NT2/D1 (cell line): ENCODE measurements at places on chromosomes 1 and 21.

DNA sequence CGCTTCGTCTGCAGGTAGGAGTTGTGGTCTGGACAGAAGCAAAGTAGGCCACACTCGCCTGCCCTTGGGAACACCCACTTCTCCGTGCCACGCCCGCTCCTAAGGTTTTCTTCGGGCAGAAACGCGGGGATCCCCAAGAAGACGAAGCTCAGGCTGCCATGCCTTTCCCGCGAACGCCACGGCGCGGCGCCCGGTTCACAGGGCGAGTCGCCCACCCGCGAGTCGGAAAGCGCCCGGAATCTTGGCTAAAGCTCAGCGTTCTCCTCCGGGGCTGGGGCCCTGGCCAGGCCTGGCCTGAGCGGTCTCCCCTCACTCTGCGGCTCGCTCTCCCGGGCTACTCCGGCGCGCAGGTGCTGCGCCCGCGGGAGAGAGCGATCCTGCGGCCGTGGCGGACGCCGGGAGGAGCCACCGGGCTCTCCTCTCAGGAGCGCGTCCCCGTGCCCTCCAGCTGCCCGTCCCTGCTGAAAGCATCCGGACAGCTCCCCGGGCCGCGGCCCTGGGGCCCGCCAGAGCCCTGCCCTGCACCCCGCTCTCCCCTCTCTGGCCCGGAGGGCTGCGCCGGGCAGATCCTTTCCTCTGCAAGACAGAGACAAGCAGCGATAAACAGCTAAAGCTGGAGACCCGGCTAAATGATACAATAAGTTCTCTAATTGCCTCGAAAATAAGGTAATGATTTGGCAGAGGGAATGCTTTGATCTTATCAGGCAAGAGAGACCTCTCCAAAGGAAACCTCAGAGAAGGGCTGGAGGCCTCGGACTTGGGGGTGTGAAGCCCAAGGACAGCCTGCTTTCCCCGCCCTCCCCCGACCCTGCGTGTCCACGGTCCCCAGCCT is 6.7 kb upstream of the WNT2B start:
- no peak for DNase-seq

- DNase-seq, result no peak
Observed at GRCh38 chr1:109295712-109296415, 10.9 kb downstream of the MYBPHL start.

DNA sequence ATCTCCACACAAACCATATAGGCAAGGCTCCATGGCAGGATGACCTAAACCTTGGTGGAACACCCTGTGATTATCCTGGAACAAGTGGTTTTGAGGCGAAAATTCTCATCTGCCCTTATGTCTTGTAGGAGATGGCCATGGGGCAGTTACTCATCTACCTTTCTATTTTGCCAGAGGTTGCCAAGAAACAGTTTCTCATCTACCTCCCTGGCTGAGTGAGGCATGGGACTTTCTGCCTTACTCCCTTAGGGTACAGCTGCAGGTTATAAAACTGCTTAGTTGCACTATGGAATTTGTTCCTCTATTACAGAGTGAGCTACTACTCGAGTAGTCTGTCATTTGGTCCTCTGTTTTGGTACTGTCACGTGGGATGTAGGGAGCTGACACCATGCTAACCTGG is 31.3 kb upstream of the GUCA2A start:
- DNase-seq, result no peak

DNA sequence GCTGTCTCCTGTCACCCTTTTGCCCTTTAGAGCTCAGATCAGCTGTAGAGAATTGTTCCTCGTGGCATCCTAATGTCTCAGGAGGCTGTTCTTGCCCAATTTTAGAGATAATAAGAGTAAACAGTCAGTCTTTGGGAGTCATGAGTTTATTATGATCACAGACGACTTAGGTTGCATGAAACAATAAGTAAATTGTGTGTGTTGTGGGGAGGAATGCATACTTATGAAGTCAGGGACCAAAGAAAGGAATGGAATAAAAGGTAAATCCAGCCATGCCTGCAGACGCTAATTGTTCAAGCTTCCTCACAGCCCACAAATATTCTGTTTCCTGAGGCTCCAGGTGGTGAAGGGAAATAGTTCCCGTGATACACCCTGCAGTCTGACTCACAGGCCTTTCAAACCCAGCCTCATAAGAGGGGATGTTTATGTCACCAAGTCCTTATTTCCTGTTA is 897 bp downstream of the EPHX4 start:
- no peak for DNase-seq

DNA sequence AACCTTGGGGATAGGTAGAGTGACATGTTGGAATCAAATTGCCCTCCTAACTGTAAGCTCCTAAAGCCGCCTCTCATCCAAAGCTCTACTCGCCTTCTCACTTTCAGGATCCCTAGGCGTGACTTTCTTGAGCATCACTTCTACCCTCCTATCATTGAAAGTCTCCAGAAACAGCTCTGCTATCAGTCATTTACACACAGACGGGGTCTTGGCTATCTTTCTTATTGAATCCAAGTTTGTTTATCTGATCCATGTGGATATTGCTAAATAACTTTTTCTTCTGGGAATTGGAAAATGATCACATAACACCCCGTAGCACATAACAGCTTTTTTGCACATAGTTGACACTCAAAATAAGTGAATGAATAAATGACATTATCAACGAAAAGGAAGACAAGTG is 216.4 kb upstream of the KIAA0040 start:
- DNase-seq, result no peak

DNA sequence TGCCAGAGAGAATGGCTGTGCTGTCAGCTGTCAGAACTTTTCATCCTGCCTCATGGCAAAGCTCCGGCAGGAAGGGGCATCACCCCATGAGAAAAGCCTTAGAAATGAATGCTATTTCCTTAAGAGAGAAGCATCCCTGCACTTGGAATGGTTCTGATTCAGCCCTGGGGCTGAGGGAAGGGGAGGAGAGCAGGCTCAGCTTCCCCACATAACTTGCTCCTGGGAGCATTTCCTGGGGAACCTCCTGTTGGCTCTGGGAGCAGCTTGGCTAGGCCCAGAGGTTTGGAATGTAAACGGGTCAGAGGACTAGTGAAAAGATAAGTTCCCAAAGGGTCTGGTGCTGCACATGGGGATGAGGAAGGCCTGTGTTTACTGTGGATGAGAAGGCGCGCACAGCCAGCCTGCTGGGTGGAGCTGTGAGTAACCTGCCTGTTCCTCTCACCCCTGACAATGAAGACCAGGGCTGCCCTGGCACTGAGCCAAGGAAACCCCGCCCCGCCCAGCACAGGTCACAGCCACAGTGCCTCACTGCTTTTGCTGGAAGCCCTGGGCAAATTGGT is 5.0 kb downstream of the PRELP start:
- DNase-seq, result peak; percentile 57

DNA sequence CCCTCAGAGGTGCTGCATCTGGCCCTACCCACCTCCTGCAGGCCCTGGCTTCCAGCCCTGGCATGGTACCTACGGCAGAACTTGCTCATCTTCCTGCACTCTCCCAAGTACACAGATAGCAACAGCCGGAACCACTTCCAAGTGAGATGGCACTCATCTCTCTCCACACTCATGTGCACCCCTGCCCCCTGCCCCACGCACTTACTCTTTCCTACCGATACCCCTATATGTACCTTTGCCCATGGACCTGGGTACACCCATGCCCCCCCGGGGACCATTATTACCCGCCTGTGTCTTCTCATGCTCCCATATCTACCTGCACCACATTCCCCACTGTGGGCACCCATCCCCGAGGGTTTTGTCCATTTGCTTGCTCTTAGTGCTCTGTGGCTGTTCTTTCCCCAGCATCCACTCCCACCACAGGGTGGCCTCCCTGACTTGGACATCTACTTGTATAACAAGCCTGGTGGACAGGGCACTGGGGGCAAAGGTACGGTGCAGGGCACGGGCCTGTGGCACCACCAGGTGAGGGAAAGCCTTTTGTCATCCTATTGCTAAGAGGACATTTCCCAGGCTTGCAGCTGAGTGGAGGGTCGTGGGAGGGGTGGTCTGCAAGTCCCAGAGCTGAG is 14.7 kb downstream of the HYI start:
- no peak for DNase-seq

DNA sequence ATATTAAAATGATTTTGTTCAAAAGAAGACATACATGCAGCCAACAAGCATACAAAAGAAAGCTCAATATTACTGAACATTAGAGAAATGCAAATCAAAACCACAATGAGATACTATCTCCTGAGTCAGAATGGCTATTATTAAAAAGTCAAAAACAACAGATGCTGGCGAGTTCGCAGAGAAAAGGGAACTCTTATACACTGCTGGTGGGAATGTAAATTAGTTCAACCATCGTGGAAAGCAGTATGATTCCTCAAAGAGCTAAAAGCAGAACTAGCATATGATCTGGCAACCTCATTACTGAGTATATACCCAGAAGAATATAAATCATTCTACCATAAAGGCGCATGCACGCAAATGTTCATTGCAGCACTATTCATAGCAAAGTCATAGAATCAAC is 126.0 kb upstream of the HMCN1 start:
- DNase-seq, result no peak

DNA sequence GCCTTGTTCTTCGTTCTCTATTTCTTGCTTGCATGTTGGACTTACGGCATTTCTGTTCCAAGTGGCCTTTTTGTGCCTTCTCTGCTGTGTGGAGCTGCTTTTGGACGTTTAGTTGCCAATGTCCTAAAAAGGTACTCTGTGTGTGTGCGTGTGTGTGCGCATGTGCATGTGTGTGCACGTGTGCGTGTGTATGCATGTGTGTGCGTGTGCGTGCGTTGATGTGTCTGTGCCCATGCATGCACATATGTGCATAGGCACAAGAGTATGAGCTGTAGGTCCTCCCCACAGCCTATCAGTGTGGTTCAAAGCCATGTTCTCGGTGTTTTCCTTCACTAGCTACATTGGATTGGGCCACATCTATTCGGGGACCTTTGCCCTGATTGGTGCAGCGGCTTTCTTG is 13.7 kb downstream of the NPPA start:
- DNase-seq, result no peak

DNA sequence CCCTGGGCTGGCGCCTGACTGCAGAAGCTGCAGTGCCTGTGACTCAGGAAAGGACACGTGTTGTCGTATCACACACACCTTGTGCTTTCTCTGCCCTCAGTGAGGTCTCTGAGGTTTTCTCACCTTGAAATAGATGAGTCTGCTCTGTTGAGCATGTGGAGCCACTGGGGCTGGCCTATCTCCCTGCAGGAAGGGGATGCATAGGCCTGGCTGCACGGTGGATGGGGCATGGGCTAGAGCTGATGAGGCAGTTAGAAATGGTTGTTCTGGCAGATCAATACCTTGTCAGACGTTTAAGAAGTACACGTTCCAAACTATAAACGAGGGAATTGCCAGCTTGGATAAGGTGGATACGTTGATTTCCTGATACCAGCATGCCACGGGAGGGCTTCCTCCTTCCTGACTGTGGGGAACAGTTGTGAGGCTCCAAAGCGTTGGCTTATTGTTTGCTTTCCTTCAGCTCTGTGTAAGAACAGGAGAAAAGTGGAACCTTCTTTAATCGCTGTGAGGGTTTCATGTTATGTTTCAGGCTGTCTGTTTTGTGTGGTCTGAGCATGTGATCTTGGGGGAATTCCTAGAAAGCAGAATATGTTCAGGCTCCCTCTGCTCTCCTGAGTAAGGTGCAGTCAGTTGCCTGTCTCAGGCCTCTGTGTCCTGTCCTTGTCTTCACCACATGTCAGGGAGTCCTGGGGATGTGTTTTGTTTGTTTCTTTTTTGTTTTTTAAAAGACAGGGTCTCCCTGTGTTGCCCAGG is 44.8 kb downstream of the PCNT start:
- no peak for DNase-seq

DNA sequence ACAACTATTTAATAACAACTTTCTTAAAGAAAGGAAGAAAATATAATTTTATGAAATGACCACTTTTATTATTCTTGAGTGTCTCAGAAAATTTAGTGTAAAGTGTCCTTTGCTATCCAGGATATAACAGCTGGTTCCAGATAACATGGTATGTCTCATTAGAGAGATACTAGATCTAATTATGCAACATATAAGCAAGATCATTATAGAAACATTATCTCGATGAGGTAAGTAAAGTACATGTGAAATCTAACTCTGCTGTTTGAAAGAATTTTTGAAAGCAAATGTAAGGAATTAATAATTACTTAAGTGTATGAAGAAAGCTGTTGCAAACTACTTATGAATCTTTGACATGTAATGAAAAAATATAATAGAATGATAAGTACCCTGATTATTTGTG is 887.4 kb upstream of the CXADR start:
- no peak for DNase-seq

DNA sequence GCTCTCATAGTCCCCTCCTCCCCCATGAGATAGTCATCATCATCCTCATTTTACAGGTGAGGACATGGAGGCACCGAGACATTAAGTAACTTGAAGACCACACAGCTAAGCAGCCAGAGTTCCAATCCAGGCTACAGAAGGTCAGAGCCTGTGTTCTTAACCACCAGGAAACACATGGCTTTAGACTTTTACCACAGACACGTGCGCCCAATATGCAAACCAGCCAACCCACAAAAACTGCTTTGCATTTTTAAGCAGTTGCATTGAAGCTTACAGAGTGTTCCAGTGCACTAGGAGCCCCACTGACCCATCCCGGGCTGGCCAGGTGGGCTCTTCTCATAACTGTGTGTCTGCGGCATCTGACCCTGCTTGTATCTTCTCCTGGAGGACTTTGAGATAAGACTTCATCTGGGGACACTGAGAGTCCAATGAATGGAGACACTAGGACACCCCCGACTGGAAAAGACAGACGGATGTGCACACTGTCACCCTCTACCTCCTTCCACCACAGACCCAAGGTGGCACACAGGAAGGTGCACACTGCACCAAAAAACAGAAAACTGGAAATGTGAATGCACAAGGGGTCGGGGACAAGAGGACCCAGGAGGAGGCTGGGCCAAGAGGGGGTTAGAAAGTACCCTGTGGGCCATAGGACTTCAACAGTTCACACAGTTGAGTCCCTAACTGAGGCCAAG is 56.4 kb downstream of the ETS2 start:
- DNase-seq, result no peak

- no peak for DNase-seq
Observed at GRCh38 chr1:218030846-218031245, 254.2 kb upstream of the RRP15 start.

DNA sequence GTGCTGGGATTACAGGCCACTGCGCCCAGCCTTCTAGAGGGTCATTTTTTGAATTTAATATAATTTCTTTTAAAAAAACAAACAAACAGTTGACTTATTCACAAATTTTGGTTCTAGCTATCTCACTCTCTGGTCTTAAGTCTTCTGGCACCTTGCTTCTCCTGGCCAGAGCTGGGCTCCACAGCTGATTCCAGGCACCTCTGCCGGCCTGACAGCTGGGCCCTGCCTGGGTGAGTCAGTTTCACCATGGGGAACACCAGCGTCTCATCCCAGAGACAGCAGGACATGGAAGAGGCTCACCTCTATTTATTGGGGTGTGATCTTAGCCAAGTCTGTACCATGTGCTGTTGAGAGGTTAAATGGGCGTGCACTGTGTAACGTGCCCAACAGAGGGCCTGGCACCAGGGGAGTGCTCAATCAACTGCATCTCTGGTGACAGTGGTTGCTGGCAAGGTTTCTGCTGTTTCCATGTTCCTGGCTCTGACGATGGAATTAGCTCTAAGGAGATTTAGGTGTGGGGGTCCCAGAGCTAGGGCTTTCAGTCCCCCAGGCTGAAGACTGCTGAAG is 956 bp downstream of the CPLANE2 start:
- DNase-seq, result no peak
